NCI-H510A (cell line): ENCODE measurements at places on chromosomes 3 and 15.

GRCh38 chr3:33089515-33089914, 7.4 kb downstream of the GLB1 start:
- DNase-seq = no peak

- no peak for DNase-seq
Measured at GRCh38 chr3:182605882-182606611, 187.3 kb upstream of the ATP11B start.

- DNase-seq = no peak
Measured at GRCh38 chr3:84601303-84601702, 357.5 kb upstream of the CADM2 start.

DNA sequence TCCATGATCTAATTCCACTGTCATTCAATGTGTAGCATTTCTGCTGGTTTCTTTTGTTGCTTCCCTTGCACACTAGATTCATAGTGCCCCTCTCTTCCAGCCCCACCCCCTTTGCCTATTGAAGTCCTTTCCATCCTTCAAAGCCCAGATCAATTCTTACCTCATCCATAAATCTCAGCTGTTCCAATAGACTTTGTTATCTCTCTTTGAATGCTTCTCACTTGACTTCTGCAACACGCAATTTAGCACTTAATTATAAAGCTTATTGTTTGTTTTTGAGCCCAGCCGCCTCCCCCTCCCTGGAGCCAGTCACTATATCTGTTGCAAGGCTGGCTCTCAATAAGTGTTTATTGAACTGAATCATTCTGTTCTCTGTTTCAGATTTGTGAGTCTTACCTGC, 174.6 kb upstream of the TBL1XR1 start:
- peak; percentile 72 for DNase-seq

DNA sequence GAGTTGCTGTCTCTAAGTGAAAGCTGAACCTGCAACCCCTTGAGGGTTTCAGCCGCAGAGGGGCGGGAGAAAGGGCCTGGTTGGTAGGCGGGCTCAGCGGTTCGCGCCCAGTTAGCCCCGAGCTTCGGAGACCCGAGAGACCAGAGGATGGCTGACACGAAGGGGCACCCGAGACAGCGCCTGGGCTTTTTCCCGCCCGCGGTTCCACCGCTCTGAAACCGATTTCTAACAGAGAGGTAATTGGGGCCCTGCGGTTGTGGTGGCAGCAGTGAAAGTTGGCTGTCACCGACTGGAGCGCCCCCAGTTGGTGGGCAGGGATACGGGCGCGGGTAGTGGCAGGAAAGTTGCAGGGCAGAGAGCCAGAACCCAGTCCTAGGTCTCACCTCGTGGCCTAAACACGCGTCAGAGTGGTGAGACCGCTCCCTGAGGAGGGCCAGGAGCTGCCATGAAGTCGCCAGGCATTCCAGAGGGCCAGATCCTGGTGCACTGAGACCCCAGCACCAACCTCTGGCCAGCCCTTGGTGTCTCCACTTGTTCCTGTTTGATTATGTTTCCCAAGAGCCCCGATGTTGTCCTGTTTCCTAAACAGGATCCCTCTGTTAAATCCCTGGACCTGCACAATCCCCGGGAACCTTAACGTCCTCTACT, 625 bp upstream of the ELL3 start:
- peak; percentile 57 for DNase-seq
